Kidney tubule cell (primary cell): ENCODE measurements at places on chromosomes 5 and 9.

- DNase-seq: peak; percentile 37
Measured at GRCh38 chr5:83472508-83473345, 1.2 kb downstream of the VCAN start.

DNA sequence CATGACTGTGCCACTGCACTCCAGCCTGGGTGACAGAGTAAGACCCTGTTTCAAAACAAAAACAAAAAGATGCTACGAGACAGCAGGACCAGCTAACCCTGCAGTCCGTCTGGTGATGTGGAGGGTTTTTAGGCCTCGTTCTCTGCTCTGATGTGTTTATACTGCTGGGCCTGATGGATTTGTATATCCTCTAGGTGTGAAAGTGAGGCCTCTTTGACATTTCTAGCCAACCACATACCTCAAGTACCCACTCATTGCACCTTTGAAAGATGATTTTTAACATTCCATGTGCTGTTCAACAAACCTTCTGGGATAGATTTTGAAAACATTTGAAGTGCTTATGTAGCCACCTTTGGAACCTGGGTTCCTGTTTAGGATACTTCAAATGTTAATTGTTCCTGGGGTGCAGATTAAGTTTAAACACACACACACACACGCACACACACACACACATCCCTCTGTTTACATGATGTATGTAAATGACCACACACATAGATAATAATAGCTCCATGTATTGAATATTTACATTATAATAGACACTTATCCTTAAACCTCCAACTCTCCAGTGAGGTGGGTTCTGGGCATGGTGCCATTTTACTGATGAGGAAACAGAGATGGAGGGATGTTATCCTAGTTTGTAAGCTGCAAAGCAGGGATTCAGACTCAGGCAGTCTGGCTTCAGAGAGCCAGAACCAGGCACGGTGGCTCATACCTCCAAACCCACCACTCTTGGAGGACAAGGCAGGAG is 48.8 kb upstream of the GOLPH3 start:
- DNase-seq: no peak

DNA sequence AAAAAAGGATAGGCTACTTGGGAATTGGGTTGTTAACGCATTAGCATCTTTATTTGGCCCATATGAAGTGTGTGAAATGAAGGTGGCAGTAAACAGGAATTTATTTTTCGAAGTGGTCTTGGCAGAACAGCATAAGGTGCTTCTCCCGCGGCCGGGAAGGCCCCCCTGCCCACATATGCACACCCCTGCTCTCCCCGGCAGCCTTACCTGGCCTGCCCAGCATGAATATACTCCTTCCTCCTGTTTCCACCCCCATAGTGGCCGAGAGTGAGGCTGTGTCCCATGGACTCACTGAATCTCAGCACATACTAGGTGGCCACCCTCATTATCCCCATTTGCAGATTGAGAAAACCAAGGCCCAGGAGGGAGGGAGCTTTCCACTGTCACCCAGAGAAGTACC is 54.0 kb upstream of the OLFM1 start:
- no peak for DNase-seq

DNA sequence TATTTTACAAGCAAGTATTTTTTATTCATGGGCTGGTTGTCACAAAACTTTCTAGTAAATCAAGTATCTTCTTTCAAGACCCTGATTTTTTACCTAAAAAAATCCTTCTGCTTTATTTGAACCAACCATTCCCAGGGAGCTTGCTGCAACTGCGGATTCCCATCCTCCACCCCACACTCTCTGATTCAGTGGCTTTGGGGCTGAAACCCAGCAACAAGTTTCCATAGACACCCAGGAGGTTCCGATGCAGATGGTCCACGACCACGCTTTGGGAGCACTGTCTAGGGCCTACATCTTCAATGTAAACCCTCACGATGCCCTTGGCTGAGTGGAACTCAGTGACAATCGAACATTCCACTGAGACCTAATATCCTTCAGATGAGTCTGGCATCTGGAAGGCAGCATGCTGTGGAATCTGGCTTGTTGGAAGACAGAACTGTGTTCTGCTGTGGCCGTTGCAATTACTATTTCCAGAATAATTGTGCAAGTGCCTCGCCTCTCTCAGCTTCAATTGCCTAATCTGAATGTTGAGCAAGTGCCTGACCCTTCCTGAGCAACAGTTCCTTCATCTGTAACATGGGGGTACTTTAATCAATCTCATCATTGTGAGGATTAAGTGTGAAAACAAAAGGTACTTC is 105.1 kb downstream of the INSYN2B start:
- DNase-seq: no peak

DNA sequence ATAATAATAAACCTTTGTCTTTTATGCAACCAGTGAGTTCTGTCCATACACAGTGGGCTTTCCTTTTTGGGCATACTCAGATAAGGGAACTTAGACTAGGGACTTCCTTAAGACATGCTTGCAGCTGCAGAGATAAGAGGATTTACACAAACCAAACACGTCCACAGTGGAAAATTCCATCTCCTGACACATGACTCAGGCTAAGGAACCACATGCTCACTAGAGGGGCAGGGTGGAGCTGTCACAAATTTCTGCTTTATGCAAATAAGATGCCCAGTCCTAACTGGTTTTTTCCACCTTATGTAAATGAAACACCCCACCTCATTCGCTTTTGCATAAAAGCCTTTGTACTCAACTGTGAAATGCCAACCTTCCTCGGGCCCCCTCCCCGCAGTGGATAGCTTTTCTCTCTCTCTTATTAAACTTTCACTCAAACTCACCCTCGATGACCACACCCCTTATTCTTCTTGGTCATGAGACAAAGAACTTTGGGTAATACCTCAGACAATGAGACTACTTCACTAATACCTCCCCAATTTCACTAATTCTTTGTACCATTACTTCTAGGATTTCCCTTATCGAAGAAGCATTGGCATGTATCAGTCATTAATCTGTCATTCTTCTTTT is 170.3 kb upstream of the FTMT start:
- DNase-seq: no peak

DNA sequence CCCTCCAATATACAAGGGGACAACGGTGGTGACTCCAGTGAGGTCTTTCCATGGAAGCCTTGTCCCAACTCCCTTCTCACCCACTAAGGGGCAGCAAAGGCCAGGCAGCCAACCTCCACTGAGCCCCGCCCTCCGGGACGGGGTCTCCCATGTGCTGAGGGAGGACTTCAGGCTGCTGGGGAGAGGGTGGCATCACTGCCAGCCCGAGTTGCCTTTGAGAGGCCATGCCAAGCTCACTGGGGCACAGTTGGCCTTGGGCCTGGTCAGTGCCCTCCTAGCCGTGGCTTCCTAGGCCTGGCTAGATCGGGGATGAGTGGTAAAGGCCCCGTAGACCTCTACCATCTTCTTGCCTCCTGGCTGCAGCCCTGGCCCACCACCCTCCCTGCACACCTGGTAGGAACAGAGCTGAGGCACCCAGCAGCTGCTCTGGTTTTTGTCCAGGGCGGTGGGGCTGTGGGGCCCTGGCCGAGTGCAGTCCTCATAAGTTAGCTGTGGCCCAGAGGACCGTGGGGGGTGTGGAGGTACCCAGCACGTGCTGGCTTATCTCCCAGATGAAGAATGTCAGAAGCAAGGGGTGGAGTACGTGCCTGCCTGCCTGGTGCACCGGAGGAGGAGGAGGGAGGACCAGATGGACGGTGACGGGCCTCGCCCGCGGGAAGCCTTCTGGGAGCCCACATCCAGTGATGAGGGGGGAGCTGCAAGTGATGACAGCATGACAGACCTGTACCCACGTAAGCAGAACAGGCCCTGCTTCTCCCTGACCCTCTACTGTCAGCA is 3.2 kb downstream of the SURF2 start:
- DNase-seq: no peak

DNA sequence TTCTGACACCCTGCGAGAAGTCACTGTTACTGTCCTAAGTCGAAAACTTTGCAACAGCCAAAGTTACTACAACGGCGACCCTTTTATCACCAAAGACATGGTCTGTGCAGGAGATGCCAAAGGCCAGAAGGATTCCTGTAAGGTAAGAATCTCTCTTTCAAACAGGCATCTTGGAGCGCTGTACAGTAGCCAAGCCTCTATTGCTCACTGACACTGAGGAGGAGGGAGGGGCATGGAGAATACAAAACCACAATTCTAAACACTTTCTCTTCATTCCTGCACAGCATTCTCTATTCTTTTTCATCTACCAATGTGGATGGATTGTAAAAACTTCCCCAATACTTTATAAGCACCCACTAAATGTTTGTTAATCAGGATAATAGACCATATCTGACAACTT is 7.4 kb downstream of the GZMK start:
- no peak for DNase-seq

GRCh38 chr9:18972675-18973074 is 60.3 kb downstream of the SAXO1 start:
- no peak for DNase-seq

GRCh38 chr9:17166346-17166745 is 31.5 kb downstream of the CNTLN start:
- DNase-seq: no peak

GRCh38 chr9:84139296-84140070 is 158.9 kb downstream of the RMI1 start:
- DNase-seq: peak; percentile 62

DNA sequence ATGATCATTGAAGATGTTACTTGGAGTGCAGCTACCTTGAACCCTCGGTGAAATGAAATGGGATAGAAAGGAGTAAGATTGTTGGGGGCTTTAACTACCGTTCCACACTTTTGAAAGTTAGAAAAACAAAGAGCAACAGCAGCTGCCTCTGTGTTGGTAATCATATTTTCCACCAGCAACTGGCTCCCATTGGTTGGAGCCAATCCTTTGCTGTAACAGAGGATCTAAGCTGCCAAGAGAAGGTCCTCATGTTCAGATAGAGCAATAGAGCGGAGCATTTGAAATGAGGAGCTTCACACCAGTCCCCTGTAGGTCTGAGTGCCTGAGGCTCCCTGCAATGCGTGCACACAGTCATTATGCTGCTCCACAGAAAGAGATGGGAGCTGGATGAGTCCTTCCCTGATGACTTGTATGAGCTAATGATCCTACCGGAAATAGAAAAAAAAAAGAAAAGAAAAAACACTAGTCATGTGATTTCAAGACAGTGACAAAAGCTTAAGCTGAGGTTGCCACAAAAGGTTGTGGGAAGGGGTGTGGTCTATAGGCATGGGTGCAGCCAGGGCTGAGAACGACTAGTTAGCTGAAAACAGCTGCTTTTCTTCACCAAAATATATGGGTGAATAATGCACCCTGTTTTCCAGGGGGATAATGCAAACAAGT is 300.7 kb downstream of the MLLT3 start:
- DNase-seq: peak; percentile 12

DNA sequence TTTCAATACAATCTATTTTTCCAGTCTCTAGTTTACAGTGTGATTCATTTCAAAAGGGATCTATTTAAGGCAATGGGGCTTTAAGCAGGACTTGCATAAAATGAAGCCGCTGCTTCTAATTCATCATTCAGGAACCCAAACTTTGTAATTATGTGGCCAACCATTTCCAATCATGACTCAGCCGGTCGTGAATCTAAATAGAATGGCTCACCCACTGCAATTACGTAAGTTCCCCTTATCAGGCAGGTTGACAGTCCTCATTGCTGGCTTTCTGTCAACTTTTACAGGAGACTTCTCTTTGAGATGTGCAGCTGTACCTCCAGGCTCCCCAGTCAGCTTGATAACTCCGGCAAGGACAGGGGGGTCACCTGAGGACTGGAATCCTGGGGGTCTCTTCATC is 152.8 kb upstream of the DAP start:
- DNase-seq: peak; percentile 57

DNA sequence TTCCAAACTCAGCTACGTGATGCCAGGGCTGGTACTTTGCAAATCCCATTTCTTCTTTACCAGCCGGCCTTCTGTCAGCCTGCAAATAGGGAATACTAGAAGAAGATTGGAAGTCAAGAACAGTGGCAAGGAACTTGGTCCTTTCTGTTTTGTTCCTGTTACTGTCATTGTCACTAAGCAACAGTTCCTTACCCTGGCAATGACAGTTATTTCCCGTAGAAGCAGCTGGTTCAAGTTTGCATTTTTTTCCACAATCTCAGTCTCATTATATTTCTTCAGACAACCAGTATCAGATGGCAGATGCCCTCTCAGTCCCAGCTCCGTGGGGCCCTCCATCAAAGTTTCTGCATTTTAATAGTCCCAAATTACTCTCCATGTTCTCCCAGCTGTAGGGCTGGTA is 9.1 kb upstream of the C1QTNF2 start:
- DNase-seq: no peak

DNA sequence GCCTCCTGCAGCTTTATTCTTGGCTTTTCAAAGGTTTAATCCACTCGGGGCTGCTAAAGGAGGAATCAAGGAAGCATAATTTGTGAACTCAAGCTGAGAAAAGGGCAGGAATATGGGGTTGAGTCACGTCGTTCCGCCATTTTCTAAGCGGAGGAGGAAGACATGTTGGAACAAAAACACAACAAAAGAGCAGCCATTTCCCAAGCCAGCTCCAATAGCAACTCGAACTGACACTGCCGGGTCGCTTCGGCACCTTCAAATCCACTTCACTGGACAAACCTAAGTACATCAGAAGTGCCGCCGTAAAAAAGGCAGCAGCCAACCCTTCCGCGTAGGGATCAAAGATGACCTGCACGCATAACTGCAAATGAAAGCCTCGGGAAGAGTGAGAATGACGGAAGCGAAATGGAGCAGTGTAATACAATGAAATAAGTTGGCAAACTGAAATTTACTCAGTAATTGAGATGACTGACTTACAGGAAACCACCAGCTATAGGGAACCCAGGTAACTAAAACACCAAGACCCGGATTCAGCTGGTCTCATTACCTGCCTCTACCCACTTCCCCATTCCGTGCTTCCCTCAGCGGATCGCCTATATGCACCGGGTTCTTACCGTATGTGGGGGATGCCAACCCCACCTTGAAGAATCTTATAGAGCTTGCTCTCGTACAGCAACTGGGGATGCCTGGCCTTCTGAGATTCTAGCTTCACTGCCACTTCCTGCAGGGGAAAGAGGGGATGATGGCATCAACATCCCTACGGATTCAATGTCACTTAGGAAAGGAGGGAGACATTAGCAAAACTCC is 1.6 kb downstream of the CSNK1A1 start:
- DNase-seq: peak; percentile 71

GRCh38 chr5:96278981-96279380 is 154.1 kb downstream of the PCSK1 start:
- no peak for DNase-seq

- DNase-seq: no peak
Measured at GRCh38 chr9:133775951-133776905, 38.1 kb upstream of the SARDH start.

GRCh38 chr5:6308683-6309082 is 69.7 kb downstream of the MED10 start:
- no peak for DNase-seq

DNA sequence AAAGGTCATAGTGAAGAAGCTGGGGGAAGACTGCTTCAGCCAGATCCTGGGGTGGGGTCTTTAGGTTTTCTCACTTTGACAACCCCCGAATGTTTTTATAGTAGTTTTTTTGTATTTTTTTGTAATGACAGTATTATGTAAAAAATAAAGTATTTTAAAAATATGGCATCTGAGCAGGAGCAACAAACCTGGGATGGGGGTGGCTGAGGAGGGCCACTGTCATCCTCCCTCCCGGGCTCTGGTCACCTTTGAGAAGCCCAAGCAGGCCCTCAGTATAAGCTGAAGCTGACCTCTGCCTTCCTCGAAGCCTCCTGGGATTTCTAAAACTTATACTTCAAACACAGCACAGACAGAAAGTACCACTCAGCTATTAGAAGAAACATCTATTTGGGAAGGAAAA is 8.7 kb downstream of the DNAJB5 start:
- DNase-seq: no peak

GRCh38 chr9:80793706-80794105 is 895.6 kb downstream of the TLE1 start:
- no peak for DNase-seq
